ENCODE measurements at places on chromosomes 16 and 17.

- DNase-seq = no peak
These were observed 14.9 kb downstream of the SHCBP1 start for GRCh38 chr16:46606231-46606630.

- DNase-seq = no peak
These were observed 60.4 kb downstream of the PLXDC1 start for GRCh38 chr17:39090908-39091665.

DNA sequence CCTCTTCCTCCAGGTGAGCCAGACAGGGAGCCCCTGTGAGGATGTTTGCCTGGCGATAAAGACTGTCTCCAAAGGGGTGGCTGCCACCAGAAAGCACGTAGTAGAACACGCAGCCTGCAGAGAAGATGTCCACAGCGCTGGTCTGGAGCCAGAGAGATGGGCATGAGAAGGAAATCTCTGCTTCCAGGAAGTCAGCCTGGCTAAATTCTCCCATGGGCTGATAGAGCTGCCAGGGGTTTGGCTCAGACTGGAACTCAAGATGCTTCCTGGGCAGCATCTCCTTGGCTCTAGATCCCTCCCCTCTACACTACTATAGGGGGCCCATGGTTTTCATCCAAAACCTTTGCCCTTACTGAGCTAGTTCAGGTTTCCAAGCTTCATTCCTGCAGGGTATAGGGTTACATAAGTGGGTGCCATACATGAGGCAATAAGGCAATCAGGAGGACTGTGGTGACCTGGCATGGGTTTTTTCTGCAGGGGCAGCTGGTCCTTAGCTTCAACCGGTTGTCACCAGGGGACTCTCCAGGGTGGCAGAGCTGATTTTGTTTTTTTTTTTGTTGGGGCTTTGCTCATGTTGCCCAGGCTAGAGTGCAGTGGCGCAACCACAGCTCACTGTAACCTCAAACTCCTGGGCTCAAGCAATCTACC, 13.6 kb downstream of the PLK1 start:
- no peak for DNase-seq

DNA sequence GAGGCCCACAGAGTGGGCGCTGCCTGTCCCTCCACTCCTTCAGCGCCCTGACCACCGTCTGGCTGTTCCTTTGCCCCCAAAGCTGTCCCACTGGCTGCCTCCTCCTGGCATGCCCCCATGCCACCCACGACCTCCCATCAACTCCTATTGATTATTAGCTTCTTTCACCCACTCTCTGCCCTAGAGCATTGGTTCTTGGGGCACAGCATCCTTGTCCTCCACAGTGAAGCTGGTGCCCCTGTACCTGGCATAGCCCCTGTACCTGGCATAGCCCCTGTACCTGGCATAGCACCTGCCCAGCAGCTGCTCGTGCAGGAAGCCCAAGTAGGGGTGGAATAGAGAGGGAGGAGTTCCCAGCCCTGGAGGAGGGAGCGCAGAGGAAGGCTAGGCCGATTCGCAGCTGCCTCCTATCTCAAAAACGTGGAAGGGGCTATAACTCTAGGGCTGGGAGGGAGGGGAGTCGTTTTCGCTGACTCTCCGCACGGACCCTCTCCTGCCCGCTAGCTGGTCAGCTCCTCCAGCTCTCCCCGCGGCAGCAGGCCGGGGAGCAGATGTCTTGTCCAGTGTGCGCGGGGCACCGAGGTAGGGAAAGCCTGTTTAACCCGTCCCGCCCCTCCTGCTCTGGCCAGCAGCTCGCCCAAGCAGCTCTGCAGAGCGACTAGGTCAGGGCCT, 5.7 kb upstream of the ACTG1 start:
- DNase-seq = no peak

- peak; percentile 45 for DNase-seq
These were observed 51.5 kb upstream of the MGAT5B start for GRCh38 chr17:76816590-76817135.

DNA sequence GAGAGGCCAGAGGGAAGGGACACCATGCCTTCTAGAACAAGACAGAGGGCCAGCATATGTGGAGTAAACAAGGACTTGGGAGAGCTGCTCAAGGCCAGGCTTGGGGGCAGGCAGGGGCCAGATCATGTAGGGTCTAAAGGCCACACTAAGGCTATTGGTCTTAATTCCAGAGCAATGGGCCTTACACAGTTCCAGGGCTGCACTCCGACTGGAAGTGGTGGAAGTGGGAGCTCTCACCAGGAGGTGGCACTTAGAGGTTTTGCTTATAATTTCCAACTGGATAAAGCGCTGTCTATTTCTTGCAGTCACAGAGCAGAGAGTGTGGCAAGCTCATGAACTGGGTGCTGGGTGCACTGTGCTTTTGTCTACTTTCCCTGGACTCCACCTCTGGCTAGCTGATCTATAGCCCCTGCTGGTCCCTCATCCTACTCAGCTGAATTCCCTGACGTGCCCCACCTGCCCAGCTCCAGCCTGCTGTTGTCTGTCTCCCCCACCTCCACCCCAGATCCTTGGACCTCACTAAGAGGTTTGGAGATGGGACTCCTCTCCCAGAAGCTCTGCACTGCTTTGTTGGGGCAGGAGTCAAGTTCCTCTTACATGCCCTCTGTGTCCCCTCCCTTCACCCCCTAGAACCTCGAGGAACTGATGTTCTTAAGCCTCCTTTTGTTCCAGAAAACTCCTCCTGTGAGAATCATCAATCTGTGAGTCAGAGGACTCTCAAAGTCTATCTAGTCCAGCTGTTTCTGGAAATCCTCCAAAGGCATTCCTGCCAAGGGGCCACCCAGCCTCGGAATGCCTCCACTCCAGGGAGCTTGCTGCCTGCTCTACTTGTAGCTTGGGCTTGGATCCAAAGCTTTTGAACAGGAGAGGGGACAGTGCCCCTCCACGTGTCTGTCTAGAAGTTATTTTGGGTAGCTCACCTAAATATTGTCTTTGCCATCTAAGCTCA, 48.1 kb upstream of the KSR1 start:
- DNase-seq = peak; percentile 85

- peak; percentile 82 for DNase-seq
These were observed 38.9 kb downstream of the MRPS23 start for GRCh38 chr17:57810721-57811637.
